Activated T-cell treated with anti-CD3 and anti-CD28 coated beads for 1 hour (primary cell): ENCODE measurements at places on chromosomes 3 and 15.

- no peak for DNase-seq
These were observed 324.0 kb upstream of the ROPN1 start for GRCh38 chr3:124316034-124316287.

- DNase-seq = no peak
These were observed 8.3 kb upstream of the LMOD3 start for GRCh38 chr3:69130689-69131088.

- no peak for DNase-seq
These were observed 387.9 kb downstream of the RBMS3 start for GRCh38 chr3:29668728-29669127.

DNA sequence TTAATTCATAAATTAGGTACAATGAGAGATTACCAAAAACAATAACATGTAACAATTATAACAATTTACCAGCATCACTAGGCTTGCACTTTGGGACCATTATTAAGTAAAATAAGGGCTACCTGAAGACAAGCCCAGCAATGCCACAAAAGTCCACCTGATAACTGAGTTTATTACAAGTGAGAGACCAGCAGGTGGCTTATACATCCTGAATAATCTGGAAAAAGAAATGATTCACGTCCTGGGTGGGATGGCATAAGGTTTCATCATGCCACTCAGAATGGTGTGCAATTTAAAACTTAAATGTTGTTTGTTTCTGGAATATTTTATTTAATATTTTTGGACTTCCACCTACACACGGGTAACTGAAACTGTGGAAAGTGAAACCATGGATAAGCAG is 1287.1 kb upstream of the GBE1 start:
- no peak for DNase-seq

- no peak for DNase-seq
These were observed 625.9 kb upstream of the ADAMTS9 start for GRCh38 chr3:65313666-65314065.

- no peak for DNase-seq
These were observed 51.0 kb upstream of the SSR3 start for GRCh38 chr3:156605686-156606605.

- peak; percentile 25 for DNase-seq
These were observed 944 bp upstream of the EIF4E3 start for GRCh38 chr3:71726146-71726545.

DNA sequence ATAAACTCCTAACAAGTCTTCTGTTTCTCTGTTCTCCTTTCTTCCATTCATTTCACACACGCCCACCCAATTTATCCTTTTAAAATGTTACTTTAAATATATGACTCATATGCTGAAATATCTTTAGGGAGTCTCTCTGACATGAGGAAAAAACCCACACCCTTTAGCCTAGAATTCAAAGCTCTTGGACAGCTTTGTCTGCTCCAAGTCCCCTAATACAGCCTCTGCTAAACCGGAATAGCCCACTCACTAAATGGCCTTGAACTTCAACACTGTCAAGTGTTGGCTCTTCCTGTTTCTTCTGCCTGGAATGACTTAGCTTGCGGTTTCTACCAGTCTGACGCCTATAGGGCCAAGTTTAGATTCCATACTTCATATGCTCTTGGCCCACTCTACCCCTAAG is 3.3 kb upstream of the CD96 start:
- DNase-seq = no peak

DNA sequence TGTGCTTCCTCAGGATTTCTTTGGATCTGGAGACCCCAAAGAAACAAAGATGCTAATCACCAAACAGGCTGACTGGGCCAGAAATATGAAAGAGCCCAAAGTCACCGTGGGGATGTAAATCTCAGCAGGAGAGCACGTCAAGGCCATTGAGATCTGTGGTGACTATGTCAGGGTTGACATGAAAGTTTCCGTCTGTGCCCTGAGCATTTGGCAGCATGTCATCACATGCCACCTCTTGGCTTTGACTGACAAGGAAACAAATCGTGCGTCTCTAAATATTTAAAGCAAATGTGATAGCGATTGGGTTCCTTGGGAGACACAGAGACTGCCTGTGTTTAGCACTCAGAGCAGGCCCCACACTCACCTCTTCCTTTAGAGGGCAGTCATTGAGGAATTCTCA is 35.2 kb downstream of the EFCAB12 start:
- no peak for DNase-seq

DNA sequence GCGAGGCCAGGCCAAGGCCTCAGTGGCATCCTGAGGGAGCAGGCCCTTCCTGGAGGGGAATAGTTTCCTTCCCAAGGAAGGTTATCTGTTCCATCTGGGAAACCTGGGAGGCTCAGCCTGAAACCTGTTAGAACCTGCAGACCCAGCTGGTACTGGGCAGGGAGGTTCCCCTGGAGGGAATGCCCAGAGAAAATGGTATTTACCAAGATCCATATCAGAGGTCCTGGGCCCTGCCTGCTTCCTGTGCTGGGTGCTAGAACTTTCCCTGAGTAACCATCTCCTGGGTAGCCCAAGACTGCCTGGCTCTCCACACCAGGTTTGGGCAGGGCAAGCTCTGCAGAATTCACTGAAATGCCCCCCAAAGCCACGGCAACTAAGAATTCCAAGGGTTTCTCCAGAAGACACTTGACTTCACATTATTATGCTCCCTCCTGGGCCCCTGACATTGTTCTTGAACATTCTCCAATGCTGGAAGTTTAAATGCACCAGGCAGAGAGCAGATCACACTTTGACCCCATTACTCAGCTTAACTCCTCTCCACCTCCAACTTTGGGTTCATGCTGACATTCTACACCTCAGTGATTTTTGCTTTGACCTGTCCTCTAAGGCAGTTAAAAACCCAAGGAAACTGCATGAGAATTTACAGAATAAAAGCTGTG is 2.0 kb downstream of the CA12 start:
- DNase-seq = no peak

GRCh38 chr3:125334675-125335560 is 40.2 kb downstream of the ZNF148 start:
- DNase-seq = no peak

DNA sequence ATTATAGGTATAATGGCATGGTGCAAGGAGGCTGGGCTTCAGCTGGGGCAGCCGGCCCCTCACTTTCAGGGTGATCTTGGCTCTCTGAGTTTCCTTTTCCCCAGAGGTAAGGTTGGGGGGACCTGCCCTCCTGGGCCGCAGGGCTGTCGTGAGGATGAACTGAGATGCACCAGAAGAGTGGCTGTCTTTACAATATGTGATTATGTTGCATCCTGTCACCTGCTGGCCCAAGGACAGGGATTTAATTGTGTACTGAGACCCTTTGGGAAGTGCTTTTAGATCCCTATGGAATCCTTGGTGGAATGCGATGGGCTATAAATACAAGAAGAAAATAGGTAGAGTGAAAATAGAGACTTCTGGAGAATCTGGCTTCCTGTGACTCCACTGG is 22.1 kb downstream of the ANAPC13 start:
- no peak for DNase-seq

GRCh38 chr3:134244921-134245320 is 5.7 kb downstream of the RYK start:
- DNase-seq = no peak

GRCh38 chr3:38645076-38645475 is 4.4 kb downstream of the SCN5A start:
- no peak for DNase-seq

DNA sequence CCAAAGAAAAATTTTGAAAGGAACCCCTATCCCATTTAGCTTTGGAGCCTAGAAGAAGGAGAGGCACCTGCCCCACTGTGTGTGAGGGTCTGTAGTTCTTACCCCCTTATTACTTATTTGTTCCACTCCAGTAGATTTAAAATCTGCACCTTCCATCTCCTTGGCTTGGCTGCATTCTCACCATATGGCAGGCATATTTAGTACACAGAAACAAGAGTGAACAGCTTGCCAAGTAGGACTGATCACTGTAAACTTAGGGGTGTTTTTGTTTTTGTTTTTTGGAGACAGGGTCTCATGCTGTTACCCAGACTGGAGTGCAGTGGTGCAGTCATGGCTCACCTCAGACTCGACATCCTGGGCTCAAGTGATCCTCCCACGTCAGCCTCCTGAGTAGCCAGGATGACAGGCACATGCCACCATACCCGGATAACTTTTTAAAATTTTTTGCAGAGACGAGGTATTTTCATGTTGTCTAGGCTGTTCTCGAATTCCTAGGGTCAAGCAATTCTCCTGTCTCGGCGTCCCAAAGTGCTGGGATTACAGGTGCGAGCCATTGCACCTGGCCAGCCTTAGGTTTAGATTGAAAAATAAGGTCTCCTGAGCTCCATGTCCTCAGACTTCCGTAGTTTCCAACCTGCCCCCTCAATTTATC is 14.1 kb upstream of the ANXA2 start:
- DNase-seq = no peak

DNA sequence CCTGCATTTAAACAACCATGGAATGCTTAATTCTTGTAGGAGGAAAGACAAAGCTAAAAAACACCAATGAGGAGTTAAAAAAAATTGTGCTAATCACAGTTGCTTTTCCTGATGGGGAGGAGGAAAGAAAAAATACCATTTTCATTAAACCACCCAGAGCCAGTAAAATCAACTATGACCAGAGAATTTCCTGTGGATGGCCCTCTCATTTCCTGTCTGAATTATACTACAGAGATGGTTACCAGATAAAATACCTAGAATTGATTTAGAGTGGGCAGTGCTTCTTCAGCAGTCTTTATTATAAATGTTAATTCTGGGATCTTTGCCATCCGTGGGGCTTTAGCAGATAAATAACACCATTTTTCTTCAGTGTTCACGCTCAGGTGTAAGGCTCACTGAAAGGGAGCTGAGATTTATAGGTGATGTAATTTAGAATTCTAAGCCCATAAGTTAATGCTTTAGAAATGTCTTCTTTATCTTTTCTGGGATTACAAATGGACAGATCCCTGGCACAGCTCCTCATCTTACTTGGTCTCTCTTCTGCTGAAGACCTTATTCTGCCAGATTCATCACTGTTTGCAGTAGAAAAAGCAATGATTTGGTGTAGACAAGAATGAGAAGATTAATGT is 37.9 kb downstream of the RETNLB start:
- DNase-seq = no peak

DNA sequence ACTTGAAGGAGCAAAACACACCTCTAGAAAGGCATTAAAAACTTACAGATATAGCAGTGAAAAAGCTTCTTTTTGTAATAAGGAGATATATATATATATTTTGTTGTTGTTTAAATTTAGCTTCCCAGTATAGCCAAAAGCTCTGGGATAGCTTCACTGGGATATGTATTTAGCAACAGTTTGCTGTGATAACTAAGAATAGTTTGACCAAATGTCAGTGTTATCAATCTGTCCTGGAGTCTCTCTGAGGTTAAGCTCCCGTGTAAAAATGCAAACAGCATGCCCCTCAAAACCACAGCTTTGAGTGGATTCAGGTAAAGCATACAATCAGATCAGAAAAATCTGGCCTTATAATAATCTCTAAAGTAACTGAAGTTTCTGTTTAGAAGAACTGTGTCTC is 2.9 kb downstream of the CADPS start:
- no peak for DNase-seq

DNA sequence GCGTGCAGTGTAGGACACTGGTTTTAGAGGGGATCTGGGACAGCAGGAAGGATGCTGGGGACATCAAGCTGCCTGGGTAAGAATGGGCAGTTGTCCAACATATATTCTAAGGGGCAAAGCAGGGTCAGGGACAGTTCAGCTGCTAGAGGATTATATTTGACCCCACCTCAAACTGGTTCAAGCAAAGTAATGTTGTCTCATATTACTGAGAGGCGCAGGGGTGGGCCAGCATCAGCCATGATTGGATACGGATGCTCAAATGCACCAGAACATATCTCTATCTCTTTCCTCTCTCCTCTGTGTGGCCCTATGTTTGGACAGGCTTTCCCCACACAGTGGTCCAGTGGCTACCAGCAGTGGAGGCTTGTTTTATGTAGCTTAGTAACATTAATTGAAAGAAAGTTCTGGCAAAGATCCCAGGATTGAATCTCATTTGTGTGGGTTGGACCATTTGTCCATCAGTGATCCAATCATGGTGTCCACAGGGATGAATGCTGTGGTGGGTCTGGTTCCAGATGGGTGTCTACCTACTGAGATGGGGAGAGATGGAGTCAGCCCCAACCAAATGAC is 49.8 kb upstream of the RGMA start:
- no peak for DNase-seq
